ENCODE measurements at places on chromosomes 16 and 17. TPM values are rescaled to one million over a fixed set of nuclear protein-coding genes. Genes with fewer than 3 reads are reported as not detected.

- DNase-seq = no peak
These were observed 38.2 kb downstream of the RTN4RL1 start for GRCh38 chr17:1986783-1987451.

The CRYBA1 gene
- not detected for total RNA-seq

The ASGR2 gene
- total RNA-seq = not detected

- no peak for DNase-seq
These were observed 805.5 kb upstream of the KIF2B start for GRCh38 chr17:53017227-53017626.

The SPPL2C gene
- total RNA-seq = not detected

- no peak for DNase-seq
These were observed 74.8 kb upstream of the SALL1 start for GRCh38 chr16:51225878-51226277.

GRCh38 chr16:88686439-88687253 is at the start of gene SNAI3:
SNAI3 (minus strand) TSS chr16:88686507; CDS start chr16:88686406, 101 bp downstream.
- DNase-seq = no peak

DNA sequence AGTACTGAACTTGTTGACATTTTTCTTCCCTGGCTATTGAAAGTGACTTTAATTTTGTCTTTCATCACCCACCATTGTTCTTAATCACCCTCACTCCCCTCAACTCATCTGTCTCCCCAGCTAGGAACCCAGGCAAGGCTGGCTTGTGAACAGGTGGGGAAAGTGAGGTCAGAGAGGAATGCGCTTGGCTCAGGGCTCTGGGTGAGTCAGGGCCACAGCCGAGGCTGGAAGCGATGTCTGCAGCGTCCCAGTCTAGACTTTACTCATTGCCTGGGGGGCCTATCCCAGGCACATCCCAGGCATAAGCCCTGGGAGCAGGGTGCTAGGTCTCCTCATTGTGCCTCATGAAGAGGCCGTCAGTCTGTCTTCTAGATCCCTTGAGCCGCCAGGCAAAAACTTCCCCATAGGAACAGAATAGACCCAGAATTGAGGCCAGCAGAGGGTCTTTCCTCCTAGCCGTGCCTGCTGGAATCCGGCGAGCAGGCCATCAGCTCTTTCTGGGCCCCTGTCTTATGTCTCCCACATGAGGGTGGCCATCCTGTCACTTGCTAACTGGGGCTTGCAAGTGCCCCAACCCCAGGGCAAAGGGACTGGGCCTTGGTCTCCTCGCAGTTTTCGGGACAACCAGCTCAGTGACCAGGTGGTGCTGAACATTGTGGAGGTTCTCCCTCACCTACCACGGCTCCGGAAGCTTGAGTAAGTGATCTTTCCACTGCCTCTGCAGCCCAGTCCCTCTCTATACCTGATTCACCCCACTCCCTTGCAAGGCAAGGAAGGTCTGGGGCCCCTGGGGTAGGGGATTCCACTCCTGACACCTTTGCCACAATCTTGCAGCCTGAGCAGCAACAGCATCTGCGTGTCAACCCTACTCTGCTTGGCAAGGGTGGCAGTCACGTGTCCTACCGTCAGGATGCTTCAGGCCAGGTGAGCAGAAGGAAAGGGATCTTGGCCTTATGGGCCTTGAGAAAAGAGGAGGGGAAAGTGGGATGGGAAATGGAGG is 40.1 kb downstream of the NLRC5 start:
- DNase-seq = peak; percentile 31

The TNFRSF13B gene
- total RNA-seq = not detected

GRCh38 chr17:44527102-44527501 is 23.9 kb upstream of the GPATCH8 start:
- no peak for DNase-seq

The ODAD4 gene
- total RNA-seq = 0.16 TPM

GRCh38 chr16:71853413-71853812 is 7.6 kb downstream of the ATXN1L start:
- DNase-seq = no peak

DNA sequence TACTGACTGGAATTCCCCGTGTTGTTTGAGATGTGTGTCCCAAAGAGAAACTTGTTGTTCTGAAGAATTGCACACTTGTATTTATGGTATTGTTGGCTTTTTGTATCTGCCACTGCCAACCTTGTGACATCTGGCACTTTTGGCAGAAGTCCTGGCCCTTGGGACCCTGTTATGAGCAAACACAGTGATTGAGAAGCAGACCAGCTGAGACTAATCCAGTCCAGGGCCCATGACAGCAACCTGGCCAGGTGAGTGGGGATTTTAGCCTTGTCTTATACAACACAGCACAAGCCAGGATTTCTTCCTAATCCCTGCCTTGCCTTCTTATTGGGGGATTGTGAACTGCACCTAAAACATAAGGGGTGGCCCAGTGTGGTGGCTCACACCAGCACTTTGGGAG is 80.0 kb downstream of the NTN1 start:
- no peak for DNase-seq

GRCh38 chr16:715477-716199 is 720 bp downstream of the METRN start:
- DNase-seq = no peak

DNA sequence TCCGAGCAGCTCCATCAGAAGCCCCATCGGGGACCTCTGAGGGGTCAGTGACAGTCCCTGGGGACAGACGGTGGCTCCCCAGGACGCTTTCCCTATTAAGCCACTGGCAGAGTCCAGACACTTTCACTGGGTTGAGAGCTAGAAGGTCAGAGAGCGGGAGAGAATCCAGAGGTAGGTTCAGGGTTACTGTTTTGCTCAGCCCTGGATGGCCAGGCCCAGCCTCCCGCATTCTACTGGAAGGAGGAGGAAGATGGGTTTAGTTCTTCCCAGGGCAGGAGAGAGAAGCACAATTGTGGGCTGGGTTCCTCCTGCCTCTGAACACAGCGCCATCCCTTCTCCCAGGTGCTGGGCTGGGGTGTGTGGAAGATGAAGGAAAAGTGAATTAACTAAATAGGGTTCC is 452.8 kb downstream of the SLC39A11 start:
- DNase-seq = no peak

GRCh38 chr16:53034306-53034705 is 18.4 kb downstream of the CHD9NB start:
- no peak for DNase-seq

- DNase-seq = peak; percentile 99
These were observed 94.9 kb downstream of the ANKRD11 start for GRCh38 chr16:89395150-89396142.

DNA sequence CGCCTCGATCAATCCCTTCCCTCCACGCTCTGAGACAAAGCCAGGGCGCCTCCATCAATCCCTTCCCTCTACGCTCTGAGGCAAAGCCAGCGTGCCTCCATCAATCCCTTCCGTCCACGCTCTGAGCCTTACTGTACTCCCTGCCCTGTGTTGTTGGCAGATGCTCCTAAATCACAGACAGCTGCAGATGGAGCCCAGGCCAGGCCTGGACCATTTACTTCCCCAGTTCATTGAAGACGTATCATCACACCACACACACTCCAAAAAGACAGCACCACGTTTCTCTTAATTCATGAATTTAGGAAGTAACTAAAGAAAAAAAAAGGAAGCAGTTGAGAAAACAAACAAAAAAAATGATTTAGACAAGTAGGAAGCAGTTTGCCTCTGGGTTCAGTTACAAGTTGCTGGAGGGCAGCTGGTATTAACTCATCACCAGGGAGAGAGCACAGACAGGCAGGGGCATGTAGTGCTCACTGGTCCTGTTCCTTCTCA is 7.4 kb upstream of the CD300LD start:
- no peak for DNase-seq

GRCh38 chr17:36864827-36865430 is 72.3 kb upstream of the LHX1 start:
- DNase-seq = no peak

The TEKT5 gene
- not detected for total RNA-seq

- peak; percentile 86 for DNase-seq
These were observed 18.9 kb downstream of the PSME3IP1 start for GRCh38 chr16:57166951-57167350.

Data from fibroblast of the aortic adventitia (primary cell).